ENCODE measurements at places on chromosomes 7 and 10.

DNA sequence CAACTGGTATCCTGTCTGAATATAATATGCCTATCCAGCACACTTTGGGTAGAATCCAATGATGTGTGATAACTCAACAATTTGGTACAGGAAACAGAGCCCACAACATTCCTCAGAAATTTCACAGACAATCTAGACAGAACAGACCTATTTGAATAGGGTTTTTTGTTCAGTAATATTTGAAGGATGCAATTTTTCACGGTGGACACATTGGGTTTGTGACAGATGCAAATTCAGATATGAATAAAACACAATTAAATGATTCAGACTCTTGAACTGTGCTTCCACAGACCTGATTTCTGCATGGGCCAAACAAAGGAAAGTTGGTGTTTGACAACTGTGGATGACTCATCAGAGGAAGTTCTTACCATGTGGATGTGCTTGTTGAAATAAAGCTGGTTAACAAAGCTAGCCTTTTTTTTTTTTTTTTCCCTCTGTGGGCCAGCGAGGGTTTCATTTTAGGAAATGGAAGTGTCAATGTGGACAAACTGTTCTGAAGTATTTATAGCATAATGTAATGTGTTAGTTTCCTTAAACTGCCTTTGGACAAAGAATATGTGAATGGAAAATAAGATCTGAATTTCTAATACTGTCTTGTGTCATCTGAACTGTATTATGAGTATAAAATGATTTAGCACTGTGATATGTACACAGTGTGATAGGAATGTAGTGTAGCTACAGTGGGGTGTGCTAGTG, 43.2 kb upstream of the FAM133B start:
- DNase-seq, result no peak

DNA sequence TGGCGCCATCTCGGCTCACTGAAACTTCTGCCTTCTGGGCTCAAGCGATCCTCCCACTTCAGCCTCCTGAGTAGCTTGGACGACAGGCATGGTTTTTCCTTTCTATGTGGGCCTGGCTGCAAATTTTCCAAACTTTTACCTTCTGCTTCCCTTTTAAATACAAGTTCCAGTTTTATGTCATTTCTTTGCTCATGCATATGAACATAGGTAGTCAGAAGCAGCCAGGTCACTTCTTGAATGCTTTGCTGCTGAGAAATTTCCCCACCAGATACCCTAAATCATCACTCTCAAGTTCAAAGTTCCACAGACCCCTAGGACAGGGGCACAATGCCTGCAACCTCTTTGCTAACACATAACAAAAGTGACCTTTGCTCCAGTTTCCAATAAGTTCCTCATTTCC, 21.6 kb upstream of the RPEL1 start:
- DNase-seq, result no peak

- DNase-seq, result no peak
Observed at GRCh38 chr10:26194275-26194674, 22.3 kb upstream of the GAD2 start.

DNA sequence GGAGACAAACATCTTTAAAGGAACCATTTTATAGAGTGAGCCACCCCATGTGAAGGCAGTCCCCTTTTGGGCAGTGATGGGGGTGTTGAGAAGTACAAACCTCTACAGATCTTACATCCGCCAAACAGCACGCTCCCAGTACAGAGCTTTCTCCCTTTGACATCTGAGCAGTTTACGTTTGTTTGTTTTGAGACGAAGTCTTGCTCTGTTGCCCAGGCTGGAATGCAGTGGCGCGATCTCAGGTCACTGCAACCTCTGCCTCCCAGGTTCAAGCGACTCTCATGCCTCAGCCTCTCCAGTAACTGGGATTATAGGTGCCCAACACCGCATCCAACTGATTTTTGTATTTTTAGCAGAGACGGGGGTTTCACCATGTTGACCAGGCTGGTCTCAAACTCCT, 128.9 kb downstream of the CCDC3 start:
- no peak for DNase-seq

DNA sequence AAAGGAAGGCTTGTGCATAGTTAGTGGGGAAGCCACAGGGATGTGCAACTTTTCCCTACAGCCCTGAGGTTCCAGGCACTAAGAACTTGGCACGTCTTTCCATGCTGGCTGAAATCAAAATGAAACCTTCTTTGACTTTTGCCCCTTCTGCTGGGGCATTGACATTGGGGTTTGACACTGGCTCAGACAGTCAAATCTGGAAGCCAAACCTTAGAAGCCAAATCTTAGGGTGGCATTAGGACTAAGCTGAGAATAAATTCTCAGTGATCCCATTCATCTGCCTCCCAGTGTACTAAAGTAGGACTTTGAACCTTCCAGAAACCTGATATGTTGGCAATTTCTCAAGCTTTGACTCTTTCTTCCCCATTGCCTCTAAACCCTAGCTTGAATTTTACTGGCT, 31.3 kb upstream of the INSYN2A start:
- no peak for DNase-seq

- DNase-seq, result no peak
Observed at GRCh38 chr7:141884539-141885225, 31.5 kb upstream of the OR9A4 start.

GRCh38 chr10:83978681-83979383, 160.5 kb upstream of the GHITM start:
- DNase-seq, result no peak

- peak; percentile 34 for DNase-seq
Observed at GRCh38 chr10:62681211-62681940, 123.1 kb upstream of the ADO start.

DNA sequence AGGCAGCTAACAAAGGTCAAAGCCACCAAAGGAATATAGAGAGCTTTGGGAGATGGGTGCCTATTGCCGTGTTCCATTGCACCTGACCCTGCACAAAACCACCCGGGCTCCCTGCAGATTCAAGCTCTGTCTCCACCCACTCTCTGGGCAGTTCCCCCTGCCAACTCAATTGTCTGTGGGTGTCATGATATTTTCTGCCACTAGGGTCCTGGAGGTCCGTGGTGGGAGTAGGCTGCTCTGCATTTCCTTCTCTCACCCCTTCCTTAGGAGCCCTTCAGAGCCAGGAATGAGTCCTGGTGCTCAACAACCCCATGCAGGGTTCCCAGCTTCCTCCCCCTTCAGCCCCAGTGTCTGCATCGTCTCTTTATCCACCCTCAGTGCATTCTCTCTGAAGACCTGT, 34.1 kb downstream of the PNLIPRP2 start:
- DNase-seq, result no peak

GRCh38 chr7:128944487-128945236, 6.9 kb downstream of the IRF5 start:
- no peak for DNase-seq
